ENCODE measurements at places on chromosomes 1 and 21.

DNA sequence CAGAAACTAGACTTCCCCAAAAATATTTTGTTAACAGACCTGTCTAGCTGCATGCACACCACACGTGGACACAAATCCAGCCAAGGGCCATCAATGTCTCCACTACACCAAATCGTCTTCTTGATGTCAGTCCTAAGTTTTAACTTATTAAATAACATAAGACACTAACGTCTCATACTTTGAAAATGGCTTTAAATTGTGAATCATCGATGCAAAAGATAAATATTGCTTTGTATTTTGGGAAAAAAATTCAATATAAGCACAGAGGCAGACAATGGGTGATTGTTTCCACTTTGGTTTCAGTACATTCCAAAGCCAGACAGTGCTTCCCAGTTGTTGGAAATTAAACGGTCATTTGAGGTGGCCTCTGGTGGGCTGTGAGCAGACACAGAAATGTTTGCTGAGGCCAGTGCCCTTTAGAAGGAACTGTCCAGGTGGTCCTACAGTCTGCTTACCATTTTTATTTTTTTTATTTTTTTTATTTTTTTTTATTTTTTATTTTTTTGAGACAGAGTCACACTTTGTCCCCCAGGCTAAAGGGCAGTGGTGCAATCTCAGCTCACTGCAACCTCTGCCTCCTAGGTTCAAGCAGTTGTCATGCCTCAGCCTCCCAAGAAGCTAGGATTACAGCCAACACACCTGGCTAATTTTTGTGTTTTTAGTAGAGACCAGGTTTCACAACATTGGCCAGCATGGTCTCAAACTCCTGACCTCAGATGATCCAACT is 1.8 kb upstream of the KIAA2013 start:
- peak; percentile 11 for DNase-seq

GRCh38 chr1:183982172-183982963 is 55.2 kb downstream of the COLGALT2 start:
- no peak for DNase-seq

- no peak for DNase-seq
Observed at GRCh38 chr21:31917108-31917507, 44.3 kb downstream of the HUNK start.

DNA sequence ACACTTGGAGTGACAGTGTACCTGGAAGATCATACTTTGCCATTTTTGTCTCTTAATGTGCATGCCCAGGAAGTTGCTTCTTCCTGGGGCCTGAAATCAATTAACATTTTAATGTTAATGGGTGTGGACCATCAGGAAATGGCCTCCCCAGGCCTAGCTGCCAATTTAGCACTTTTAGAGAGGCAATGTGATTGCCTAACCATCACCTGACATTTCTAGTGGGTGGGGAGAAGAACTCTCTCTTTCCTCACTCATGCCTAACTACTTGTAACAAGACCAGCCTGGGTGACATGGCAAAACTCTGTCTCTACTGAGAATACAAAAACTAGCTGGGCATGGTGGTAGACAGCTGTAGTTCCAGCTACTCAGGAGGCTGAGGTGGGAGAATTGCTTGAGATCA is 549.0 kb upstream of the RGS18 start:
- no peak for DNase-seq

- DNase-seq: peak; percentile 90
Observed at GRCh38 chr1:11790880-11791715, 14.7 kb downstream of the MTHFR start.

DNA sequence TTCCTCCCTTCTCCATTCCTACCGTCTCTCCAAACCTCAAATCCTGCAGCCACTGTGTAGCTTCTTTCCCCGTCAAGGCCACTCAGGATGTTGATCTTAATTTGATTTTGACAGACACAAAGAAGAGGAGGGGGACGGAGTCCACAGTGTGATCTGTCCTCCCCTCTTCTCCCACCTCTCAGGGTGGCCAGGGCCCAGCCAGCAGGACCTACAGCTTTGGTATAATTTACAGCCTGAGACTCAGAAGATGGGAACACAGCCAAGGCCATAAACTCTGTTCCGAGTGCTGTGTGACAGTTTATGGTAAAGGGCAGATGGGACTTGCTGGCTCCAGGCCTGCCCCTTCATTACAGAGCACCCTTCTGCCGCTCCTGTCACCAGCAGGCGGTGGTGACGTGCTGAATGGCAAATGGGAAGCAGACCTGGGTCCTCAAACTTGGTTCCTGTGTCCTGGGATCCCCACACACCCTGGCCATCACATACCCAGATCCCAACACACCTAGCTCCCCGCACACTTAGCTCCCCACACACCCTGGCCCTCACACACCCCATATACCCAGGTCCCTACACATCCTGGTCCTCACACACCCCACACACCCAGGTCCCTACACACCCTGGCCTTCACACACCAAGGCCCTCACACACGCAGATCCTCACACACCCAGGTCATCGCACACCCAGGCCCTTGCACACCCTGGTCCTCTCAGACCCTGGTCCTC is 71.6 kb downstream of the CD2 start:
- no peak for DNase-seq

- DNase-seq: peak; percentile 68
Observed at GRCh38 chr1:152189657-152190442, 30.8 kb upstream of the RPTN start.

DNA sequence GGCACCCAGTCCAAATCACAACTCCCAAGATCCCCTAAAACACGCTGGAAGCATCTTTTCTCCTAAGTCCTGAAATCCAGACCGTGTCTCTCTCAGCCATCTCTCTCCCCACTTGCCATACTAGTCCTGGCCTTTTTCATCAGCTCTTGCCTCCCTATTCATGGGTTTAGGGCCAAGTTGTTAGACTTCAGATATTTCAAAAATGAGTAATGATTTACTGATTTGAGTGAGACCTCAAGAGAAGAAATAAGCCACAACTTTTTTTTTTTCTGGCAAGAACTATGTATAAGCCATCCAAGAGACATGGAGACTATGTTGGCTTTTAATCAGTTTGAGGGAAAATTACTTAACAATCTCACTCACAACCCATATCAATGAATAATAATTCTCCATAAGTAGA is 62.5 kb downstream of the TBX15 start:
- no peak for DNase-seq

- DNase-seq: no peak
Observed at GRCh38 chr1:93411000-93411399, 36.9 kb upstream of the FNBP1L start.

DNA sequence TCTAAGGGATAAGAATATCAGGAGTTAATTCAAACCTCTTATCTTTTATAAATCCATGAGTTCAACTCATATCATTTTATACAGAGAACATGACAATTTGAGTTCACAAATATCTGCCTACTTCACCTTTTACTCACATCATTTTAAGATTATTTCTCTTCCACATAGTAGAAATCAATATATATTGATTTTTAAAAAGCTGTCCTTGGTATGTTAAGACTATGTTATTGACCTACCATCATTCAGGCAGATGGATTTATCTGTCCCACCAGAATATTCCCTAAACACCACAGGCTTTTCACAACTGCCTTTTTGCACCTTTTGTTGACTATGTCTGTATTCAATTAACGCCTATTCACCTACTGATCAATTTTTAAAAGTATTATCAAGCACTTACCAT is 13.5 kb downstream of the DRAM2 start:
- no peak for DNase-seq

- DNase-seq: no peak
Observed at GRCh38 chr21:36171741-36172331, 15.2 kb downstream of the DOP1B start.

DNA sequence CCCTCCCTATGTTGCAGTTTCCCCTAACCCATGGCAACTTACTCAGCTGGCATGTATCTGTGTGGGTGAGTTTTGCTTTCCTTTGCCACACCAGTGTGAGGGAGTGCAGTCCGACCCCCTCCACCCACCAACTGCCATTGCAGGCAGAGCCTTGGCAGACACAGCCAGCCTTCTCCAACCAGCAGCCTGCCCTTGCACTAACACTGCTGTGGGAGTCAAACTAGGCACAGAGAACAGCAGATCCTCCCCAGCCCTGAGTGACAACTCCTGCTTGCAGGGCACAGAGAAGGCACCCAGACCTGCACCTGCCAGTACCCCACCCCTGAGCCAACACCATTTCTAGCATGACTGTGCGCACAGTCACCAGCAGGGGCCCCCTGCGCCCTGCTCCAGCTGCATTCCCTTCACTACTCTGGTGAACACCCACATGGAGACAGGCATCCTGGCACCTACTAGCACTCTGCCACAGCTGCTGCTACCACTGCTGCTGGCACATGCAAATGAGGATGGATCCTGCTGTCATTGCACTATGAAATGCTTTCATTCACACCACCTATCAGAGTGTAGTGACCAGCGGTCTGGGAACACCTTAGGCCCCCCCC is 98.4 kb downstream of the MAGI3 start:
- DNase-seq: no peak

DNA sequence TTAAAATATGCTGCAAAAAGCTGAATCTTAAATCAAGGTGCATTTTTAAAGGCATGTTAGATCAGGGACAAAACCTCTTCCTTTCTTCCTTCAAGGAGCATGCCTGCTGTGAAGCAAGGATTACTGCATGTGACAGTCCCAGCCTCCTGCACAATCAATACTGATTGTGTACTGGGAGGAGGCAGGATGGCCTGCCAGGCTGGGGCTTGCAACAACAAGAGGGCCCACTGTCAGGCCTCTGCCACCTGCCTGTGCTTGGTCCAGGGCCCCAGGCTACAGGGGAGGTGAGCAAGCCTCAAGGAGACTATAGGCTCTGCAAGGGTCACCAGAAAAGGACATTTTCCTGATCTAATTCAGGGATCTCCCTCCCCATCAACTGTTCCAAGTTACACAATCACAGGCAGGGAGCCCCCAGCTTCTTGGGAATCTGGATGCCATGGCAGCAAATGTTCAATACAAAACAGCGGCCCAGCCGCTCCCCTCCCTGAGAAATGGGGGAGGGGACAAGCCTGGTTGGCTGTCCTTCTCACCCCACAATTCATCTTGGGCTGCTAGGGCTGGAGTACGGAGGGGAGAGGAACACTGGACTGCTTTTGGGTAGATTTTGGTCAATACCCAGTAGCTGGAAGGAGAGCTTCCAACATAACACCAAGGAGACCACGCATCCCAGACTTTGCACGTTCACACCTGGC is 76.7 kb downstream of the SSBP3 start:
- DNase-seq: no peak

GRCh38 chr1:3954170-3955169 is 54.4 kb upstream of the C1orf174 start:
- DNase-seq: no peak

- no peak for DNase-seq
Observed at GRCh38 chr1:62494137-62494536, 57.3 kb downstream of the USP1 start.

GRCh38 chr1:22282364-22282995 is 139.6 kb upstream of the WNT4 start:
- DNase-seq: no peak

DNA sequence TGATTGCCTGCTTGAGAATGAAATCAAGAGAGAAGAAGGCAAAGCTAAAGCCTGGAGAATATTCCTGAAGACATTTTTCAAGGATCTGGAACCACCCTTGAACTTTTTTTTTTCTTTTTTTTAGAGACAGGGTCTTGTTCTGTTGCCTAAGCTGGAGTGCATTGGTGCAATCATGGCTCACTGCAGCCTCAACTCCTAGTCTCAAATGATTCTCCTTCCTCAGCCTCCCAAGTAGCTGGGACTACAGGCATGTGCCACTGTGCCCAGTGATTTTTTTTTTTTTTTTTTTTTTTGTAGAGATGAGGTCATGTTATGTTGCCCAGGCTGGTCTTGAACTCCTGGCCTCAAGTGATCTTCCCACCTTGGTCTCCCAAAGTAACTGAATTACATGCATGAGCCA is 22.2 kb upstream of the IRF2BP2 start:
- DNase-seq: no peak

DNA sequence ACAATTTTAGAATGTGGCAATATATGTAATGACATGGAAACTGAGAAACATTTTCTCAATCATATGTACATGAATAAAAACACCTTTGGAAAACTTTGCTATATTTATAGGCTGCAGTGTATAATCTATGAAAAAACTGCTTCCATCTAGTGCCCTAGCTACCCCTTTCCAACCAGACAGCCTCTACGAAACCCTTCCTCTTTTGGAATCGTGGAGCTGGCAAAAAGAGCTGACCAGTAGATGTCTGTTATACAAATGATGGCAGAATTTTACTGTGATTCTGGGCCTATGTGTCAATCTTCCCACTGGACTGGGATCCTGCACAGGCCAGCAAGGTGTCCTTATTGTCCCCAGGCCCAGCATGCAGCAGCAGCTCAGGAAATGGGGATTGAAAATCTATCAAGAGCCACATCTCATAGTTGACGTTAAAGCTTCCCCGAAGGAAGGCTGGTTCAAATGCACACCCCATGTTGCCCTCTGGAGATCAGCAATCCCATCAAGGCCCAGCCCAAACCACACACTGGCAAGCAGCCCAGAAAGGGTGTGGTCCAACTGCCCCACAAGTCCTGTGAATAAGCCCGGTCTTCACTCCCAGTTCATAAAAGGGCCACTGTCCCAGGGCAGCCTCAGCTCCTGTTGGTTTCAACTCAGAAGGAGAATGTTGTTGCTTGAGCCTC is 8.8 kb upstream of the FAM20B start:
- DNase-seq: peak; percentile 94

DNA sequence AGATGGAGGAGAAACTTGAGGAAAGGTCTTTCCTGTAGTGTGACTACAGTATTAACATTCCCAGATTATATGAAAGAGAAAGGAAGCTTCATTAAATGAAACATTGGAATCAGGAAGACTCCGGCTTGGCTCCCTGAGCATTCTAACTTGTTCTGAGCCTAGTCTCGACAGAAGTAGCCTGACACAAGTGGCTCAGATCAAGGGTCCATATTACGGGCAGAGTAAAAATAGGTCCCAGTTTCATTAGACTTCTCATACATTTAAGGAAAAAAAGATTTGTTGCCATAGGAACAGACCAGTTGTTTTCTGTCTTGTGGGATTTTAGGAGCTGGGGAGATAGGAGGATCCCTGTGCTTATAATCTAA is 12.8 kb downstream of the SMAP2 start:
- no peak for DNase-seq

DNA sequence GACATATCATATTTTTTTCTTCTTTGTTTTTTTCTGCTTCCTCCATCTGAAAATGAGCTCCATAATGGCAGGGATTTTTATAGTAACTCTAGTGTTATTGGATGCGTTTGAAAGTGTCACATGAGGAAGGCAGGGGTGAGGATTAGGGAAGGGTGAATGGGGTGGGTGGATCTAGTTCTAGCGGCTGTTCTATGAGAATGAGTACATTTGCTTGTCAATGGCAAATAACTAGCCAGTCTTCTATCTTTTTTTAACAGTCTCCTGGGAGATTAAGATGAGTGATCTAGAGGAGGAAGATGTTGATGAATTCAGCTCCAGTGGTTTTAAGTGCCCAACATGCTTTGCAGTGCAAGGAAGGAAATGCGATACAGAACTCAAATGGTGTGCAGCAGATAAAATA is 5.8 kb downstream of the OR14I1 start:
- DNase-seq: no peak

GRCh38 chr1:53869454-53870117 is 20.0 kb downstream of the YIPF1 start:
- no peak for DNase-seq

All from astrocyte of the spinal cord (primary cell).